ENCODE measurements at places on chromosomes 7 and 10. TPM values are rescaled to one million over a fixed set of nuclear protein-coding genes. Genes with fewer than 3 reads are reported as not detected.

MYO1G gene
- total RNA-seq, result 1.6 TPM

FFAR4 gene
- total RNA-seq, result 0.52 TPM

MMD2 gene
- not detected for total RNA-seq

SH2B2 gene
- total RNA-seq, result 5.7 TPM

CARD11 gene
- 1.0 TPM for total RNA-seq

STK31 gene
- 1.0 TPM for total RNA-seq

GSDME gene
- 11.0 TPM for total RNA-seq

MOGAT3 gene
- total RNA-seq, result not detected

AKR1C2 gene
- 4.2 TPM for total RNA-seq

GRK5 gene
- total RNA-seq, result 12.5 TPM

SSC4D gene
- 1.0 TPM for total RNA-seq

NRP1 gene
- 120 TPM for total RNA-seq

ZPBP gene
- total RNA-seq, result not detected

ZNF425 gene
- total RNA-seq, result 5.2 TPM

MYOF gene
- total RNA-seq, result 45.4 TPM

Measured in skeletal muscle tissue (tissue), 5 donors.